ENCODE measurements at places on chromosomes 7 and 10.

DNA sequence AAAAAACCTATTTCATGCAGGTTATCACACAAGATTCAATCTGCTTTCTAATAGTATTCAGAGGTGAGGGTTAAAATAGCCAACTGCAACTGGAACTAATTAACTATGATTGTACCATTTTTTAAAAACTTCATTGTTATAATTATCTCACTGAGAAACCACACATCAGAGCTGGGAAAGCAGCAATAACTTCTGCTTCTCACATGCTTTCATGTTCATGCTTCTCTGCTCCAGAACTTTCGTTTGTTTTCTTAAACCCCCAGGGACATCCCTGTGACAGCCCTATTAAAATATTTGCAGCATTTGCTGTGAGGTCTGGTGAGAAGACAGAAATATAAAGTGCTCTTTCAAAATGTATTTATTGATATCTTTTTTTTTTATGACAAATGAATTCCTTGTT, 389.0 kb upstream of the SORCS1 start:
- DNase-seq: no peak

- DNase-seq: no peak
These were observed 46.2 kb upstream of the GDF10 start for GRCh38 chr10:47253651-47254375.

DNA sequence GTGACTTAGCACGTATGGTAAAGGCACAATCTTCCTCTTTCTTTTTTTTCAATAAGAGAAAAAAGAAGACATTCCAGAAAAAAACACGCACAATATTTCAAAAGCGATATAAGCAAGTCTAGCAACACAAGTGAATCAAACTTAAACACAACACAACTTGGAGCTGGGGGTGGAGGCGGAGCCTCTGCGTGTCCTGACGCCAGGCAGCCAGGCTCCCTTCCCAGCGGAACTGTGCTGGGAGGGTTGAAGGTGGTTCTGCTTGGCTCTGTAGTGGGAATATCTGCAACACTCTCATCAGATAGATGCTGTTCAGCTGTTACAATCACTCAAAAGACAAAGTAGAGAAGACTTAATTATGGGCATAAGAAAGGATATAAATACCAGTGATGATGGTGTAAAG, 211.4 kb downstream of the WDR37 start:
- DNase-seq: no peak

GRCh38 chr7:48429117-48429516, 257.9 kb downstream of the ABCA13 start:
- no peak for DNase-seq

DNA sequence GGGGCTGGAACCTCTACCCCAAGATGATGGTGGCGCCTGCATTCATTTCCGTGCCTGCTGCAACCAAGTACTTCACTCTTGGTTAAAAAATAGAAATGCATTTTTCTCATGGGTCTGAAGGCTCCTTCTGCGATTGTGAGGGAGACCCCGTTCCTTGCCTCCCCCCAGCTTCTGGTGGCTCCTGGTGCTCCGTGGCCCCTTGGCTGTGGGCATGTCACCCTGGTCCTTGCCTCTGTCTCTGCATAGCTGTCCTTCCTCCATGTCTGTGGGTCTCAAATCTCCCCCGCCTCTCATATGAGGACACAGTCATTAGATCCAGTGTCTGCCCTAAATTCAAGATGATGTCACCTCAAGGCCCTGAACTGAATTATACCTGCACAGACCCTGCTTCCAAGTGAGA, 317.9 kb downstream of the TCERG1L start:
- no peak for DNase-seq

- DNase-seq: no peak
These were observed 255.1 kb downstream of the DOCK4 start for GRCh38 chr7:111951052-111951451.

DNA sequence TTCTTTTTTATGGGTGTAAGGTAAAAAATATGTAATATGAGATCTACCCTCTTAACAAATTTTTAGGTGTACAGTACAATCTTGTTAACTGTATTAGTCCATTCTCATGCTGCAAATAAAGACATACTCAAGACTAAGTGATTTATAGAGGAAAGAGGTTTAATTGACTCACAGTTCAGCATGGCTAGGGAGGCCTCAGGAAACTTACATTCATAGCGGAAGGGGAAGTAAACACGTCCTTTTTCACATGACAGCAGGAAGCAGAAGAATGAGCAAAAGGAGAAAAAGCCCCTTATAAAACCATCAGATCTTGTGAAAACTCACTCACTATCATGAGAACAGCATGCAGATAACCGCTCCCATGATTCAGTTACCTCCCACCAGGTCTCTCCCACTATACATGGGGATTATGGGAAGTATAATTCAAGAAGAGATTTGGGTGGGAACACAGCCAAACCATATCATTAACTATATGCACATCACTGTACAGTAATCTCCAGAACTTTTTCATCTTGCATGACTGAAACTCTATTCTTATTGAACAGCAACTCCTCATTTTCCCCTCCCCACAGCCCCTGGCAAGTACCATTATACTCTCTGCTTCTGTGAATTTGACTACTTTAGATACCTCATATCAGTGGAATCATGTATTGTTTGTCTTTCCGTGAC, 127.4 kb downstream of the WNT2 start:
- no peak for DNase-seq

DNA sequence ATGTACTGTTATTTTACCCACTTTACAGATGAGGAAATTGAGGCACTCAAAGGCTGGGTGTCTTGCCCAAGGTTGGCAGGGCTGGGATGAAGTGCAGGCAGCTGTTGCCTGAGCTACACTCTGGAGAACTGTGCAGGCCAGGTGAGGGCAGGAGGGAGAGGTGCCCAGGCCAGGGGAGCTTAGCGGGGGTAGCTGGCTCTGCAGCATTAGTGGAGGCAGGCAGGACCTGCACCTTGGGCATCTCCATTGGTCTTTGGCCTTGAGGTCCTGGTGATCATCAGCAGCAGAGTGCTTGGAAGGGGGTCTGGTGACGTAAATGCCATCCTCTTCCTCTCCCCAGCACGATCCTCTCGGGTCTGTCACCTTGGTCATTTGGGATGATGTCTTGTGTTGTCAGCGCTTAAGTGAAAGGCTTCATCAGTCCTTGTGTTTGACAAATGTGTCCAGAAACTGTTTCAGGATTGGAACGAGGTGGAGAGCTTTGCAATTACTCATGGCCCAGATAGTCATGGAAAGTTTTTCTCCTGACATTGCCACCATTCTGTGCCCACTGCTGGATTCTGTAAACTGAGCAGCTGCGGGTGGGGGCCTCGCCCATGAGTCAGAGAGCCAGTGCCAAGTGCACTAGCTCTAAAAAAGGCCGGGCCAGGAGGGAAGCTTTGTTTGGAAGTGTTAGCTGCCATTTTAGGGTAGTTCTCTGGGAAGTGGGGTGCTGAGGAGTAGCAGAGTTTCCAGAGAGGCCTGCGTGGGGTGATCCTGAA, 47.6 kb downstream of the TSPAN15 start:
- DNase-seq: no peak

DNA sequence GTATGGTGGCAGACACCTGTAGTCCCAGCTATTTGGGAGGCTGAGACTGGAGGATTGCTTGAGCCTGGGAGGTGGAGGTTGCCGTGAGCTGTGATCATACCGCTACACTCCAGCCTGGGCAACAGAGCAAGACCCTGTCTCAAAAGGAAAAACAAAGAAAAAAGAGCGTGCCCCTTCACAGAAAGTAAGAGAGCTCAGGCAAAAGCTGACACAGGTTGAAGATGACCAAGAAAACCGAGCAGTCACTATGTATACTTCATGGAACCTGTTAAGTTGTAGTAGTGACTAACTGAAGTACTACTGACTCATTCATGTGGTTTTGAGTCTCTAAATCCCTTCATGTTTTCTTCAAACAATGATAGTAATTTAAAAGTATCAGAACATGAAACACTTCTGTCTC, 1.2 kb upstream of the PRRT4 start:
- no peak for DNase-seq

GRCh38 chr10:78474743-78475142, 441.1 kb downstream of the RPS24 start:
- DNase-seq: no peak

DNA sequence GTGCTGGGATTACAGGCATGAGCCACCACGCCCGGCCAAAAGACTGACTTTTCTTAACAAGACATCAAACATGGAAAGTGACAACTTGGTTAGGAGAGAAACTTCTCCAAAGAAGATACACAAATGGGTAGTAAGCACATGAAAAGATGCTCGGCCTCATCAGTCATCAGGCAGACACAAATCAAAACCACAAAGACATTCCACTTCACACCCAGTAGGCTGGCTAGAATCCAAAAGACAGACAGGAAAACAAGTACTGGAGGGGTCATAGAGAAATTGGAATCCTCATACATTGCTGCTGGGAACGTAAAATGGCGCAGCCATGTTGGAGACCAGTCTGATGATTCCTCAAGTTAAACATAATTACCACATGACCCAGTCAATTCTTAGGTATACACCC, 16.4 kb downstream of the SEPHS1 start:
- DNase-seq: no peak

DNA sequence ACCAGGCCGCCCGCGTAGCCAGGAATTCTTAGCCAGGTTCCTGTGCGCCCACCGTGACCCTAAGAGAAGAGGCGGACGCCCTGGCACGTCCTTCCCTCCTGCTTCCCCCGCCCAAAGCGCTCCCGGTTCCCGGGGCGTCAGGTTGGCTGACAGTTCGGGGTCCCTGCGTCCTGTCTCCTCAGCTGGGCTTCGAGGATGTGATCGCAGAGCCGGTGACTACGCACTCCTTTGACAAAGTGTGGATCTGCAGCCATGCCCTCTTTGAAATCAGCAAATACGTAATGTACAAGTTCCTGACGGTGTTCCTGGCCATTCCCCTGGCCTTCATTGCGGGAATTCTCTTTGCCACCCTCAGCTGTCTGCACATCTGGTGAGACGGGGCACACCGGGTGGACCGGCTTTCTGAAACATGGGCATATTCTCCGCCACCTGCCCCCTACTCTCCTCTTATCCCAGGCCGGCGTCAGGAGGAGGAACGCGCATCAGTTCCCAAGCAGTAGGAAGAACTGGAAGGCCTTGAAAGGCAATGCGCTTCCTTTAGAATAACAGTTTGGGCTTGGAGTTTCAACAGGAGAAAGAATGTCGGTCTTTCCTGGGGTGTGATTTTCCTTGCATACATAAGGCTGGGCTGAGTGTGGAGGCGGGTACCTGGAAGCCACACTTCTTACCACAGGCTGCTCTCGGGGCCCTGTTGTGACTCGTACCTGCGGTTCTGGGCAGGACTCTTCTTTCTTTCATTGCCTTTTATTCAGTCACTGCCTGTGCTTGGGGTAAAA, 728 bp downstream of the CAV2 start:
- DNase-seq: peak; percentile 27

- DNase-seq: no peak
These were observed 64.5 kb upstream of the PDLIM1 start for GRCh38 chr10:95355301-95355700.

DNA sequence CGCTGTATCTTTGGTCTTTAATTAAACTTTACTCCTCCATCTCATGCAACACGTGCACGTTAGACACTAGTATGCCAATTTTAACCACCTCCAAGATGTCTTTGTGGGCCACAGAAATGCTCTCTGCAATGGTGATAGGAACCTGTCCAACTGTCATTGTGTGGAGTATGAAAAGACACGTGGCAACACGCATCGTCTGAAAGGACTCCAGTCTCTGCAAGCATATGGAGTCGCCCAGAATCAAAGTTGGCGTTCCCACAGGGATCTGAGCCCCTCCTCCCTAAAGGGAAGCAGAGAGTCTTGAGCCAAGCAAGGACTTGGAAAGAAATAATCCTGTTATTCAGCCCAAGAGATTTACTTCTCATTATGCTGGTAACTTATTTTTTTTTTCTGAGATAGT, 301.1 kb downstream of the CALN1 start:
- DNase-seq: no peak

DNA sequence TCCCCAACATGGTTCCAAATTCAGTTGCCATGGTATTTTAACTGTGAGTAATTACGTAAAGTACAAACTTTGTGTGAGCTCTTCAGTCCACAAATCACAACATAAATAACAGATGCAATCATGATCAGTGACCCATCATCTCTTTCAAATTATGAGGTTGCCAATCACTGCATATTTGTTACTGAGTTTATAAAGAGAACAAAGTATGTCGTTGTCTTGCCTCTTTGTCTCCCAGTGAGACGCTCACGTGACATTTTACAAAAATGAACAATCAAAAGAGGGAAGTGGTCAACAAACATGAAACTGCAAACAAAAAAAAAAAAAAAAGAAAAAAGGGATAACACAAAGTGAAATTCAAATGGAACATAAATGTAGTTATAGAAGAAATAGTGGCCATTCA, 122.7 kb upstream of the PDSS1 start:
- DNase-seq: peak; percentile 14

DNA sequence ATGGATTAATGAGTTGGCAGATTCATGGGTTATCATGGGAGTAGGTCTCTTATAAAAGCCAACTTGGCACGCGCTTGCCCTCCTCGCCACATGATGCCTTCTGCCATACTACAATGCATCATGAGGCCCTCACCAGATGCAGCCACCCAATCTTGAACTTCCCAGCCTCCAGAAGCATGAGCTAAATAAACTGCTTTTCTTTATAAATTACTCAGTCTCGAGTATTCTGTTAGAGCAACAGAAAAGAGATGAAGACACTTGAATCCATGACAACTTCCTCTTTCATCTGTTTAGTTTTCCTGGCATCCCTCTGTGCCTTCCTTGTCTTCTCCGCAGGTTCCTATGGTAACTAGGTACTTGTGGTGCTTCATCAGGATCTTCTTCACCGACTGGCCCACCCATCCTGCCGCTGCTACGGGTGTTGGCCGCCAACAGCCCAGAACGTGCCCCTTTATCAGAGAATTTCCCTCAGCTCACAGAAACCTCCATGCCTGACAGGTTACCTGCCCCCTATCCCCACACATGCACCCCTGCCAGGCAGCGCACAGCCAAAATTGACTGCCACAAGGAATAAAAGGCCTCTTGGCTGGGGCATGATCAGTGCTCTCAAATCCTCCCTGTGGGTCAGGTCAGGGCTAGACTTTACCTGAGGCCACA, 28.0 kb upstream of the PPIF start:
- DNase-seq: no peak

DNA sequence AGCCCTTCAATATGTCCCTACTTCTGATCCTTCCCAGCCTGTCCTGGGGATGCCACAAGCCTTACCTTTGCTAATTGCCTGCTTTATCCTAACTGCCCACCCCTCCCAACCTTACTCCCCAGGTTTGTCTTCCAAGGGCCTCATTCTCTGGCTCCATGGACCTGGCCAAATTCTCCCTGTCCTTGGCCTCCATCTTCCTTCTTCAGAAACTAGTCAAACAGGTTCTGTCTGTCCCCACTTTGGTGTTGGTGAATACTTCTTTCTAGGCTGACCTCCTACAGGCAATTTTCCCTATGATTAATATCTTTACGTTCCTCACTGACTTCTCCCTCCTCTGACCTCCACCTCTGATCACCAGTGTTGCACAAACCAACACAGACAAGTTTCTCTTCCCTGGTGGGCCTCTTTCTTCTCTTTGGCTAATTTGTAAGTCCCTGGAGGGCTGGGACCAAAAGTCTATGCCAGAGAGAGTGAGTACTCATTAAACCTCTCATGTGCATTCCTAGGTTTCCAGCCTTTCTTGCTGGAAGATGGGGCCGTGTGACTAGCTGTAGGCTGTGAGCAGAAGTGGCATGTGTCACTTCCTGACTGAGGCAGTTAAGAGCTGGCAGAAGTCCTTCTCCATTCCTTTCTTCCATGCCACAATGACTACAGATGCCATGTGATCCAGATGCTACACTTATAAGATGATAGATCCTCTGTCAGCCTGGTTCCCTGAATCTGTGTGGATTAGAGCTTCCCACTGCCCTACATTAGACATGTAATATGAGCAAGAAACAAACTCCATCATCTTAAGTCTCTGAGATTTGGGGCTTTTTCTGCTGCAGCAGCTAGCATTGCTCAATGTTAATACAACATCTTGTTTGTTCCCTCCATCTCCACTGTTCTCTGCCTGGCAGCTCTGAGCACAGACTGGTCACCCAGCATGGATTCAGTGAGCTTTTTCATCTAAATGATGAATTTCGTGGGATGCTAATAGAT, 382.7 kb downstream of the RPS24 start:
- DNase-seq: no peak
